ENCODE measurements at places on chromosomes 11 and 22.

DNA sequence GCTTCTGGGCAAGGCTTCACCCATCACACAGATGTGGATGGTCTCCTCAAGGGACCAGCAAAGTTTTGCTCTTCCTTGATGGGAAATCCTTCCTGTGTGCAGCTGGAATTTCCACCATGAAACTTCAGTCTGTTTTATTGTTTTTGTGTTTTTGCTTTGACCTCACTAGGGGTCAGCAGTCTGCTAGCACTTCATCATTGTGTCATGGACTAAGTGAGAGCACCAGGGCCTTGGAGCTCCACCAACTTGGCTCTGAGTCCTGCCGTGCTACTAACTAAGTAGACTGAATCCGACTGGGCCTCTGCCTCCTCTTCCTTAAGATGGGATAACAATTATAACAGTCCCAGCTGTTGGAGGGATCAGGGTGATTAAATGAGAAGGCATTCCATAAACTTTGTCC is 305.8 kb upstream of the NCAM1 start:
- DNase-seq = peak; percentile 68

DNA sequence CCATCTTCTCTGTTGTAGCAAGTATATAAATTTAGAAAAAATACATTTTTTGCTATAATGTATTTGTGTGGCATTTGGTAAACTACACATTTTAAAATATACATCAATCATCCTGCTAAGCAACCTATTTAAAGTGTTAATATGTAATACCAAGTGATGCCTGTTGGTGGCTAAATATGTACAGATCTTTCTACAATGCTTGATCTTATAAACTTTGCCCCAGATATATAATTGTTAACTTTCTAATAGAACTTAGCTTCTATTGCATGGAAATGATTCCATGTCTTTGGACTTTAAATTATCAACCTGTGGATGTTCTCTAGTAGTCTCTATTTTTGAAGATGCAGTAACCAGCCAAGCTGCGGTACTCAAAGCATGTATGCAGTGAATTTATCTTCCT is 1260.4 kb upstream of the RAG2 start:
- no peak for DNase-seq

DNA sequence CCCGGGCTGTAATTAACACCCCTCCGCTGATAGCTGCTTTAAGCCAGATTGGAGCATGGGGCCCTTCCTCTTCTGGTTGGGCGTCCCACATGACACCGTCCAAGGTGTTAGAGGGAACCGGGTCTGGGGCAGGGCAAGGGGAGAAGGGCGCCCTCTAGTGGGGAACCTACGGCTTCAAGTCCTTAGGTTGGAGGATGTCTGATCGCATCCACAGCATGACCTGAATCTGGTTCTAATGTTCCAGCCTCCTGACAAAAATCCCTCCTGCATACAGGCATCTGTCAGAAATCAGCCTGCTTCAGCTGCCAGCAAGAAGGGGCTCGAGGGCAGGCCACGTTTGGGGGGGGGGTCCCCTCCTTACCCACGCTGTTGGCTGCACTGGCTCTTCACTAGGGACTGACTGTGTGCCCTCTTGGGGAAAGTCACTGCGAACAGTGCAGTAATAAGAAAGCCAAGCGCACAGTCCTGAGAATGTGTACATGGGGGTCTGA is 94.2 kb upstream of the TBCEL start:
- DNase-seq = peak; percentile 68

- no peak for DNase-seq
Observed at GRCh38 chr11:132464003-132464342, 1068.3 kb downstream of the OPCML start.

- no peak for DNase-seq
Observed at GRCh38 chr11:68843052-68843561, 1.4 kb upstream of the CPT1A start.

DNA sequence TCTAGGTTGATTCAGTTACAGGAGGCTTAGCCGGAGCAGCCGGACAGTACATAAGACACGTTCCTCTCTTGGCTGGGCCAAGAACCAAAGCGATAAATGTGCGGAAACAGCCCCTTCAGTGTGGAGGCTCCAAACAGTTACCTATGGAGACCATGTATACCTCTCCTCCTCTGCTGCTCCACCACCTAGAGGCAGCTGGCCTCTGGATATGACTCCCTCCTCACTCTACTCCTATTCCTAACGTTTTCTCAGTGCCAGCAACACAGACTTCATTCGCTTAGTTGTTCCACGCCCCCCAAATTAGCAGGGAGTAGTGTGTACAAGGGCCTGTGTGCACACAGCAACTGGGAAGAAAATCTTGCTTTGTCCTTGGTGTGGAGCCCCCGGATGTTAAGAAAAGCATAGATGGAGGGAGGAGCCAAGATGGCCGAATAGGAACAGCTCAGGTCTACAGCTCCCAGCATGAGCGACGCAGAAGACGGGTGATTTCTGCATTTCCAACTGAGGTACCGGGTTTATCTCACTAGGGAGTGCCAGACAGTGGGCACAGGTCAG is 362.3 kb upstream of the KIRREL3 start:
- DNase-seq = no peak

DNA sequence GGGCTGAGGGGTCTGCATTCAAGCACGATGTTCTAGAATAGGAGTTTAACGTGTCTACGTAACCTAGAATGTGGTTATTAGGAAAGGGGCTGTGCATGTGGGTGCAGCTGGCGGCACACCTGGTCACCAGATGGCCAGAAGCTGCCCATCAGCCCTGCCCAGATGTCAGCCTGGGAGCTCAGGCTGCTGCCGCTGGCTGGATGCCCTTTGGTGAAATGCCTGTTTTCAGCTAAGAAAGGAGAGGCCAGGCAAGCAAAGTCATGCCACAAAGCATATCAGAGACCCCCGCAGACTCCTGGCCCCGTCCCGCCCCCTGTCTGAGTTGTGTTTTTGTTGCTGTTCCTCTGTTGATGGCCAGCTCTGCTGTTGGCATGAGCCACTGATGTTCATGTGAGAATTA is 11.3 kb upstream of the ADORA2A start:
- peak; percentile 50 for DNase-seq

- DNase-seq = no peak
Observed at GRCh38 chr11:7645206-7645605, 28.1 kb downstream of the CYB5R2 start.

DNA sequence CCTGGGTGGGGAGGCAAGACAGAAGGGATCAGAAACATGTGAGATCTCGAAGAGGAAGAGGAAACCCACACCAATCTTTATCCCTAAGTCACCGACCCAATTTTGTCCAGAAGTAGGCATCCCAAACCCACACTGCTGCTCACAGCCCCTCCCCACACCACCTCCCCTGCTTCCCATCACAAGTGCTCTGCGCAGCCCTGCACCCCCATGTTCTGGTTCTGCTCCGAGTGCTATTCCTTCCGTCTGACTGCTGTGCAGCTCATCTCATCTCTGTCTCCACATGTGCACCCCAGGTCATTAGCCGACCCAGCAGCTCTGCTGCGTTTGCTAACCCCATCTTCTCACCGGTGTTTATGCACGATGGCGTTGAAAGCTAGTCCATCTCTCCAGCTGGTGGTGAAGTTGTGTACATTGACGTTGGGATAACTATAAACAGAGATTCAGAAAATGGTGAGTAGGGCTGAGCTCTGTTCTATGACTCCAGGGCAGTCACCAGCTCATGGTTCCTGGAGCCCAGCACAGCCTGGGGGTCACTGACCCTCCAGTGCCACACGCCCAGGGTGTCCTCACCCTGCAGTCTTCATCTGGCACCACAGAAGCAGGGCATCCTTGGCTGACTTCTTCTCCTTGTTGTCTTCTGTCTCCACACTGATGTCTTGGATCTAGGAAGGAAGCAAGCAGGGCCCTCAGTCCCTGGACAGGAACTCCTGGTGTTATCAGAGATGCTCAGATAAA is 15.1 kb downstream of the SPTBN2 start:
- DNase-seq = no peak

- no peak for DNase-seq
Observed at GRCh38 chr11:134407321-134407828, 4.7 kb downstream of the B3GAT1 start.

DNA sequence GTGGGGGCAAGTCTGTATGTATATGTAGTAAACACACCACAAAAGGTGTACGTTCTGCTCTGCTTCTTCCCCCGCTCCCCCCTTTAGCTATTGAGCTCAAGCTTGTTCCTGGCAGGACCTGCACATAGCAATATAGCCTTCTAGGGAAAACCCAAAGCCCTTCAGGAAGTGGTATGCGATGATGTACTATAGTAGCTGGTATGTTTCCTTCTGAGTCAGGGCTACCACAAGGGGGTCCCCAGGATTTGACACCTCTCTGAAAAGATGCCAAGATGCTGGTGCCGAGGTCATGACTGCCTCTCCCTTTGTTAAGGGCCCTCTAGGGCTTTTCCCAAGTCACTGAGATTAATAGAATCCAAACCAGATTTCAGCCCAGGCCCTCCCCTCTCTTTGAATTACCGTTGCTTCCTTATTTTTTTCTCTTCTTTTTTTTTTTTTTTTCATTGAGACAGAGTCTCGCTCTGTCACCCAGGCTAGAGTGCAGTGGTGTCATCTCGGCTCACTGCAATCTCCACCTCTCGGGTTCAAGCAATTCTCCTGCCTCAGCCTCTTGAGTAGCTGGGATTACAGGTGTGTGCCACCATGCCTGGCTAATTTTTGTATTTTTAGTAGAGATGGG is 268.4 kb downstream of the ETS1 start:
- no peak for DNase-seq

DNA sequence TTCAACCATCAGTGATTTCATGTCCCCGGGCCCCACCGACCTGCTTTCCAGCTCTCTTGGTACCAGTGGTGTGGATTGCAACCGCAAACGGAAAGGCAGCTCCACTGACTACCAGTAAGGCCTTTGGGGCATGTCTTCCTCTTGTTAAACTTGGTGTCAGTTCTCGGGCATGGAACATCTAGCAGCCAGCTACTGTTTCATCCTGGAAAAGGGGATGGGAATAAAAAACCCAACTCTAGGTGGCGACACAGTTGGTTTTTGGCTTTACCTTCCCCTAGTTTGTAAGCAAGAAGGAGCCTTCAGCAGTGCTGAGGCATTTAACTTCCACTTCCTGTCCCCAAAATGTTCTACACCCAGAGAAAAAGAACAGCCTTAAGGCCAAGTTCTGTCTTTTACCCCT is 76.7 kb downstream of the BMAL1 start:
- no peak for DNase-seq

DNA sequence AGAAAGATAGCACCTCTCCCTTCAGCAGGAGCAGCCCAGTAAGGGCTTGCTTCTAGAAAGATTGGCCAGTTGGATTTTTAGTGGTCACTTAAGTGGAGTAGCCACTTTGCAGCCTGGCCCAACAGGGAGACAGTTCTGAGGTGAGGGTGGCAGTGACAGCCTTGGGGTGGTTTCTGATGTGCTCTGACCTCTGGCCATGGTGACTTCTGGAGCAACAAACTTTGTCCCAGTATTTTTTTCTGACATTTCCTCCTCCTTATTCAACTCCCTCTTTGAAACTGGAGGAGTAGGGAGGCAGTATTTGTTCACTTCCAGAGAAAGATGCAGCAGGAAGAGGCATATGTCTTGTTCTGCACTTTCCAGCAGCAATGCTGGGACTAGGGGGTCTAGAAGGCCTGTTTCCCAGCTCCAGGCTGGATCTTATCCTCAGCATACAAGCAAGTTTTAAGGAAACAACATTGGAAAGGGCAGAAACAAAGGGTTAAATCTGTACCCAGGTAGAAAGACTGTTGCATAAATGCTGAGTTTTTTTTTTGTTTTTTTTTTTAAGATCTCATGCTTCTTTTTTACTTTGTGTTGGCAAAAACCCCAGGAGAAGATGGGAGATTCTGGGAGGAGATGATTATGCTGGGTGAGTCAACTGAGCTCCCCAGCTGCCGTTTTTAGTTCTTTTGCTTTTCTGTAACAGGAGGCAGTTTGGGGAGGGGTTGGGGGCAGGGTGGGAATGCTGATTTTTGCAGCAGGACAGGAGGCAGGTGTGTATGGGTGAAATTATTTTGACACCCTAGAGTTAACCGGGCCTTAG is 37.2 kb downstream of the RCOR2 start:
- DNase-seq = peak; percentile 54

- no peak for DNase-seq
Observed at GRCh38 chr22:47031628-47031915, 269.1 kb downstream of the TBC1D22A start.

DNA sequence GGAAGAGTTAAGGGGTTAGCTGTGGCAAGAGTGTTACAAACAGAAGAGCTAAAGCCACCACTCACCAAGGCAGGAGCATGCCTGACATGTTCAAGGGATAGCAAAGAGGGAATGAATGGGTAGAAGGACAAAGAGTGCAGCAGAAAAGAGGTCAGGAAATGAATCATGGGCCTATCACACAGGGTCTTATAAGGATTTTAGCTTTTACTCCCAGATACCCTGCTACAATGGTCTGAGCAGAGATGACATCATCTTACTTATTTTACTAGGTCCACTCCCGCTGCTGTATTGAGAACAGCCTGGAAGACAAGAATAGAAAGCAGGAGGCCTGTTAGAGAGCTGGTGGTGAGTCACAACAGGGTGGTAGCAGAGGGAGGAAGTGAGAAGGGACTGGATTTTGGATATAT is 9.8 kb downstream of the TRAF6 start:
- no peak for DNase-seq

DNA sequence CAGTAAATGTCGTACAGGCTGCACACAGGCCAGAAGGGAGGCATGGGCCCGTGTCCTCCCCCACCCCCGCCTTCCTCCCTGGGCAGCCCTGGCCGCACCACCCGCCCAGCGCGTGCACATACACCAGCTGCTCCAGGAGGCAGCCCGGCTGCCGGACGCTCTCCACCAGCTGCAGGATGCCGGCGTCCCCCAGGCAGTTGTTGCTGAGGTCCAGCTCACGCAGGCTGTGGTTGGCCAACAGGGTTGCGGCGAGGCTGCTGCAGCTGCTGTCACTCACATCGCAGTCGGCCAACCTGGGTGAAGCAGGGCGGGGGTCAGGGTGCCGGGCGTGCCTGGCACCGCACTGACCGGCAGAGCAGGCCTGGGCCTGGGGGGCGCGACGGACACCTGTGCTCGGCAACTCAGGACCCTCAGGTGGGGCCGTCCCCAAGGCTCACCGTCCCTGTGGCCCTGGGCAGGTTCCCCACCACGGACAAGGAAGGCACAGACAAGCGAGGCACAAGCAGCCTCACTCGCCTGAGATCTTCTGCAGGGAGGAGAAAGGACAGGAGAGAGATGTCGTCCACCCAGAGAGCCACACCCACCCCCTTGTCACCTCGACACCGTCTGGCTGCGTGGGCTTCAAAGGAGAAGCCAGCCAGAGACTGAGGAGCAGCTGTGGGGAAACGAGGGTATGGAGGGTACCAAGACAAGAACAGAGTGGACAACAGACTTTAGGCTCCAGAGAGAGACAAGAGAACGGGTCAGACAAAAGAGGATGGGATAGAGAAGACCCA is 12.1 kb downstream of the RNH1 start:
- no peak for DNase-seq
